ENCODE measurements at places on chromosomes 1 and 21.

GRCh38 chr1:103243481-103243880 is 135.2 kb upstream of the COL11A1 start:
- DNase-seq = no peak

- DNase-seq = no peak
Observed at GRCh38 chr1:205770618-205771017, 4.7 kb downstream of the RAB29 start.

- DNase-seq = no peak
Observed at GRCh38 chr1:227562037-227562436, 1.3 kb upstream of the ZNF678 start.

DNA sequence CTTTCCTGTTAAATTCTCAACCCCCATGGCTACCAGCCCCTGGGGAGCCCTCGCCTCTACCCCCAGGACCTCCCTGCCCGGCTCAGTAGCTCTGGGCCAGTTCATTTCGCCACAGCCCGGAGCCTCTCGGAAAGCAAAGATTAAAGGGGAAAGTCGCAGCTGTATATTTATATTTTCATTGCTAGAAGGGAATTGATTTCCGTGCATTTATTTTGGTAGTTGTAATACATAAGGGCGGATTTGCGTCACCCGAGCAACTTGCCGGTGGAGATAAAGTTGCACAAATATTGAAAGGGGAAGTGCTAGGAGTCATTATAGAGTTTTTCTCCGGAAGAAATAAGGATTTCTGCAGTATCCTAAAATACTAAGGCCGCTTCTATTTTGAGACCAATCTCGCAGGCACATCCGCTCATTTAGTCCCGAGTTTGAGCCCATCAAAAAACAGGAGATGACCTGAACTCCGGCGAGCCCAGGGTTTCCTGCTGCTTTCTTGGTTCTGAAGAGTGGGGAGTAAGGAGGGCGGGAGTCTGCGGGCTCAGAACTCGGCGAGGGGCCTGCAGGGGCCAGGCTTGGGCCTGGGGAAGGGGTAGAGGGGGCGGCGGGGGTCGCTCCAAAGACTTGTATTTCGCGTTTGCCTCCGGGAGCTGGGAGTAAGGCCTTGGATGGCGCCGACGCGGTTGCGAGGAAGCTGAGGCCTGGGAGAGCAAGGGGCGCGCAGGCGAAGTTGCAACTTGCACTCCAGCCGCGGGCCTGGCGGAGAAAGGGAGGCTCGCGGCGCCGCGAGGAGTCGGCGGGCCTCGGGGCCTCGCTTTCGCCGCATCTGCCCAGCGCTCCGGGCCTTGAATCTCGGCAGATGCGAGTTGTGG is 2.5 kb upstream of the HLX start:
- DNase-seq = no peak

- DNase-seq = no peak
Observed at GRCh38 chr1:231924180-231924579, 297.6 kb downstream of the DISC1 start.

GRCh38 chr1:39405358-39405757 is 86.1 kb upstream of the BMP8A start:
- DNase-seq = no peak

Data from CD4-positive, alpha-beta T cell treated with Interleukin-4 for 4 hours (primary cell).